ENCODE measurements at places on chromosomes 4 and X.

- DNase-seq = no peak
Measured at GRCh38 chrX:16250296-16250695, 83.0 kb downstream of the MAGEB17 start.

DNA sequence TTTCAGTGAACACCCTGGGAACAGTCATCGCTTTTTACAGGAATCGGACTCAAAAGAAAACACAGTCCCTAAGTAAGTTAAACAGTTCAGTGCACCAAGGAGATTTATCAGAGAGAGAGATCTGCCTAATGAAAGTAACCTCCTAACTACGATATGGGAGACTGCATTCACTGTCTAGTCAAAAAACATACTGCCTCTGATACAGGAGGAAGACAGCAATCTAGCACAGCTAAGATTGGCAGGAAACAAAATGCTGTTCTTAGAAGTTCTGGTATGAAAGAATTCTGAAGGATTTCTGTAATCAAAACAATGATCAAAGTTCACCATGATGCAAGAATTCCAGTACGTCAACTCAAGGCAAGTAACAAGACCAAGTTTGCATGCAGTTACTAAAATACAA, 92.8 kb downstream of the MAML3 start:
- no peak for DNase-seq

- no peak for DNase-seq
Measured at GRCh38 chr4:88985088-88985773, 71.8 kb downstream of the FAM13A start.

DNA sequence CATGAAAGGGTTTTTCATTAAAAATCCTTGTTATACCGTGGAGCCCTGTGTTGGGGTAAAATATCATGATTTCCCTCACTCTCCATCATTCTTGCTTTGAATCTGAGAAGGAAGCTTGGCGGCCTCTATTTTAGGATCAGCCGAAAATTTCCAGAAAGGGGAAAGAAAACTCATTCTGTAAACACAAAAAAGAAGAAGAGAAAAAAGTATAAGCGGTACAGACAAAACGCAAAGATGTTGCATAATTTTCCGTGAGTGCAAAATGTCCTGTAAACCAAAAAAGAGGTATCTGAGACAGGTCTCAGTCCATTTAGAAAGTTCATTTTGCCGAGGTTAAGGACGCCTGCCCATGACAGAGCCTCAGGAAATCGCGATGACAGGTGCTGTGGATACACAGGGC, 5.3 kb downstream of the CSF2RA start:
- no peak for DNase-seq

- DNase-seq = no peak
Measured at GRCh38 chr4:182758273-182758672, 158.9 kb downstream of the DCTD start.

DNA sequence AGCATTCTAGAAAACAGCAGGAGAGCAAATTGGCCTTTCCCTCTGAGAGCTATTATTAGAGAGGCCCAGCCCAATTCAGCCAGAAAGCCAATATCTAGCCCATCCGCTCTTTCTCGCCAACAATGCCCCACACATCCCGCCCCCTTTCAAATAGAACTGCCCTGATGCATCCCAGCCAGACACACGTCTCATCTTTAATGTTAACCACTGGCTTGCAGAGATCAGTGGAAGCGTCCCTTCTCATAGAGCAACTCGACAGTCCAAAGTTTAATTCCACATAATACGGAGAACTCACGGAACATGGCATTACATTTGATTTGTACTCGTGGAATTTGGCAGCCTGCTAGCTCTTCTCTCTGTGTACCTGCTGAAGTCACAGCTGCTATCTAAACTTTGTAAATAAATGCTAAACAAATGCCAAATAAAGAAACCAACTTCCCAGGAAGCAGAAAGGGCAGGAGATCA, 304.4 kb downstream of the DHX15 start:
- DNase-seq = no peak
